Smooth muscle cell of the pulmonary artery (primary cell): ENCODE measurements at places on chromosomes 13 and 19. TPM values are rescaled to one million over a fixed set of nuclear protein-coding genes. Genes with fewer than 3 reads are reported as not detected.

GDF15 gene
- total RNA-seq: 78.5 and 124 TPM in 2 replicates

OSCAR gene
- total RNA-seq: 0.63 and 0.65 TPM in 2 replicates

PRR36 gene
- total RNA-seq: 0.10 TPM in 1 of 2 replicates, not detected in the other

TOMM40 gene
- 32.3 and 45.9 TPM in 2 replicates for total RNA-seq

GPC6 gene
- total RNA-seq: 54.6 and 151 TPM in 2 replicates

KLK15 gene
- not detected in 2 replicates for total RNA-seq

ACP4 gene
- not detected in 2 replicates for total RNA-seq

SPINT2 gene
- total RNA-seq: 10.9 and 17.7 TPM in 2 replicates

CLEC4G gene
- total RNA-seq: not detected in 2 replicates

NANOS3 gene
- 0.33 TPM in 1 of 2 replicates, not detected in the other for total RNA-seq

ZNF540 gene
- total RNA-seq: 0.69 and 0.72 TPM in 2 replicates

PRTN3 gene
- total RNA-seq: 0.07 TPM in 1 of 2 replicates, not detected in the other

ARRDC5 gene
- total RNA-seq: not detected in 2 replicates

IGFL2 gene
- 0.13 TPM in 1 of 2 replicates, not detected in the other for total RNA-seq

CYP4F3 gene
- not detected in 2 replicates for total RNA-seq

PRR20B gene
- total RNA-seq: not detected in 2 replicates

ZNF615 gene
- 10.3 and 17.2 TPM in 2 replicates for total RNA-seq

LACC1 gene
- total RNA-seq: 18.7 and 53.2 TPM in 2 replicates

PLK5 gene
- 0.13 TPM in 1 of 2 replicates, not detected in the other for total RNA-seq

SLC46A3 gene
- 4.8 and 8.3 TPM in 2 replicates for total RNA-seq

VSTM2B gene
- not detected in 2 replicates for total RNA-seq

SSC5D gene
- total RNA-seq: 39.3 and 40.5 TPM in 2 replicates

NLRP9 gene
- total RNA-seq: not detected in 2 replicates

STOML3 gene
- not detected in 2 replicates for total RNA-seq

PINLYP gene
- 0.76 and 1.3 TPM in 2 replicates for total RNA-seq

MBNL2 gene
- total RNA-seq: 75.8 and 89.7 TPM in 2 replicates

ZNF677 gene
- 14.7 and 14.8 TPM in 2 replicates for total RNA-seq

GARIN5A gene
- total RNA-seq: 0.23 and 0.39 TPM in 2 replicates

TDRD12 gene
- 0.39 and 0.46 TPM in 2 replicates for total RNA-seq

BORCS8 gene
- 11.5 and 13.2 TPM in 2 replicates for total RNA-seq

CLDND2 gene
- not detected in 2 replicates for total RNA-seq

ERICH4 gene
- not detected in 2 replicates for total RNA-seq
